T-helper 2 cell (primary cell): ENCODE measurements at places on chromosomes 1 and 21.

- DNase-seq, result no peak
Observed at GRCh38 chr1:24707687-24708086, 37.6 kb upstream of the CLIC4 start.

DNA sequence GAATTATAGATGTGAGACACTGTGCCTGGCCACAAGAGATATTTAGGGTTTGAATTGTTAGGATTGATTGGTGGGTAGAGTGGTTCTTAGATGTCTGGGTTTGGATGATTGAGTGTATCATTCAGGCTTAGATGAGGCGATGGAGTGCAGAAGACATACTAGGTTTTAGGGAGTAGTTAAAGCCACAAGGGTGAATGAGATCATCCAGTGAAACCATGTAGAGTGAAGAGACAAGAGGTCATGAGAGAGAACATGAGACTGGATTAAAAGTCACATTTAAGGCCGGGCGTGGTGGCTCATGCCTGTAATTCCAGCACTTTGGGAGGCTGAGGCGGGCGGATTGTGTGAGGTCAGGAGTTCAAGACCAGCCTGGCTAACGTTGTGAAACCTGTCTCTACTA is 37.2 kb downstream of the ZFYVE9 start:
- DNase-seq, result no peak

DNA sequence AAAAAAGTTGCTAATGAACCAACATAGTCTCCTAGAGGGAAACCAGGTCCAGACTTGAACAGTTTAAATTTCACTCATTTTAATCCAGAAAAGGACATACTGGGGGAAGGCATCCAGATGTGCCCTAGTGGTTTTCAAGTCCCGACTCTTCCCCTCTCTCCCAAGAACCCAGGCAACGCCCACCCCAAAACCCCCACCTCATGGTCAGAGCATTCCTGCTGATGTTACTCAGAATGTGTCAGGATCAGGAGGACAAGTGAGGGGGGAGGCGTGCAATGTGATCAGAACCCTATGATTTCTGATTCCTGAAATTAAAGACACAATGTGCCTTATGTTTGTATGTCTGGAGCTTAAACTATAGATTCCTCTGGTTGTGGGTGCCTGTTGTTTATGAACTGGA is 1.6 kb upstream of the CTSK start:
- DNase-seq, result no peak

DNA sequence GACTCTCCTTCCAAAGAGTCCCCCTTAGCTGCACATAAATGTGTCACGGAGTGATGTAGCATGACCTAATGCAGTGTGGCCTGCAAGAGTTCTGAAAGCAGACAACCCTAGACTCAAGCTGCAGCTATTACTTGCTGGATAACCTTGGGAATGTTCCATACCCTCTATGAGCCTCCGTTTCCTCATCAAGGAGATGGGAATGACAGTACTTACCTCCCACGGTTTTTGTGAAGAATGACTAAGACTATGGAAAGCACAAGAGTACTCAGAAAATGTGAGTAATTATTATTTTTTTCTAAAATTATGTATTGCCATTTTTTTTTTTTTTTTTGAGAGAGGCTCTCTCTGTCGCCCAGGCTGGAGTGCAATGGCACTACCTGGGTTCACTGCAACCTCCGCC is 3.0 kb downstream of the TTC39A start:
- no peak for DNase-seq

GRCh38 chr1:152039461-152039860 is 2.7 kb upstream of the S100A11 start:
- no peak for DNase-seq

GRCh38 chr1:171213559-171214454 is 28.7 kb downstream of the FMO2 start:
- no peak for DNase-seq

DNA sequence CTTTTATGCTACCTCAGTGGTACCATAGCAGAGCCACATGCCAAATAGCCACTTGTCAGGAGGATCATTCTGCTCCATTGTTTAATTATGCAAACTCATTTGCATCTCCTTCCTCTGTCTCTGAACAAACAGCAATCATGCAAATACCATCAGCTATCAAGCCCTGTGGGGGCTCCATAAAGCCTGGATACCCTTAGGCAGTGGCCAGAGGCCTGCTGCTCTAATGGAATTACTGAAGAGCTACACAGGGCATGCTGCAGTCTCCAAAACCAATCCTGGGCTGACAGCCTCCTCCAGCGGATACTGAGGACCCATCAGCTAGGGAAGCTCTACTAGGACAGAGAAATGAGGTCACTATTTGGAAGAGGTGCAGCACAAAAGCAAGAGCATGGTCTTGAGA is 376.3 kb downstream of the KCNH1 start:
- no peak for DNase-seq

- no peak for DNase-seq
Observed at GRCh38 chr1:43564551-43565348, 34.1 kb downstream of the PTPRF start.

GRCh38 chr21:45264146-45264911 is 23.4 kb downstream of the POFUT2 start:
- DNase-seq, result no peak

DNA sequence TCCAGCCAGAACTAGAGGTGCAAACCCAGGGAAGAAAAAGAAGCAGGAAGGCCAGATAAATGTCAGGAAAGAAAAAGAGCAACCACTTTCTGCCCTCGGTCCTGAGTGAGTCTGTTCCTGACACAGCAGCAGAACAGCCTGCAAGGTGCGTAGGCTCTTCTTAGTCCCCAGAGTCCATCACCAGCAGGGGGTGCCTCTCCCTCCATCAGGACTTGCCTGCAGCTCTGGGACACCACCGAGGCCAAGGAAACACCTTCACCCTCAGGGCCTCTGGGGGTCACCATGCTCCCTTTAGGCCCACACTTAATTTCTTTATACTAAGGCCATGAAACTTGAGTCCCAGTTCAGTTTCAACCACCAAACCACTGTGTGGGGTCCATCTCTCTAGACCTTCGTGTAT is 43.7 kb upstream of the NFASC start:
- peak; percentile 5 for DNase-seq

DNA sequence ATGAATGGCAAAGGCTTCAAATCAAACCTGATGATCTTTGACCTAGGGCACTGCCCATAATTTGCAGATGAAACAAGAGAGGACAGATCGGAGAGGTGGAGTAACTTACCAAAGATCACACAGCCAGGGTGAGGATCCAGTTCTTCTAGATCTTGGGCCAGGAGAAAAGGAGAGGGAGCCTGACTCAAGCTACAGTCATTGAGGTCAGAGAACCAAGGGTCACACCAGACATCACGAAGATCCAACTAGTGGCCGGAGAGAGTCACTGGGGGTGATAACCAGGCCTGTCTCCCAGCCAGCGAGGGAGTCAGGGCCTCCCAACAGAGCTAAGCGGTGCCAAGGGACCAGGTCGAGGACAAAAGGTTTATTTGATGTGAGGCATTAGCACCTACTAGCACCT is 115.0 kb downstream of the RIPK4 start:
- no peak for DNase-seq

DNA sequence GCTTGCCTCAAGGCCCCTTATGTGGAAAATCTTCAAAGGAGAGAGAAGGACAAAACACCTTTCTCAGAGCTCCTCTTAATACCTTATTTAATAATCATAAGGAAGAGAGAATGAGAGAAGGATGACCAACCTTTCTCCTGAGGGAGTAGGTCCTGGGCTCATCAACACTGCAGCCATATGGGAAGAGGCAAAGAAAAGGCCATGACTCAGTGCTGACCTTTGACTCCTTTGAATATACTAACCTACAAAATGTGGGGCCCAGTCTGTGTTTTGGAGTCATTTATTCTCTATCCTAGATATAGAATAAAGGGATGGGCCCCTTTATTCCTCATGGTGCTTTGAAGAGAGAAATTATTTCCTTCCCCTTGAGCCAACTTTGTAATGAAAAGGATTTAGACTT is 38.3 kb downstream of the CAMSAP2 start:
- no peak for DNase-seq

DNA sequence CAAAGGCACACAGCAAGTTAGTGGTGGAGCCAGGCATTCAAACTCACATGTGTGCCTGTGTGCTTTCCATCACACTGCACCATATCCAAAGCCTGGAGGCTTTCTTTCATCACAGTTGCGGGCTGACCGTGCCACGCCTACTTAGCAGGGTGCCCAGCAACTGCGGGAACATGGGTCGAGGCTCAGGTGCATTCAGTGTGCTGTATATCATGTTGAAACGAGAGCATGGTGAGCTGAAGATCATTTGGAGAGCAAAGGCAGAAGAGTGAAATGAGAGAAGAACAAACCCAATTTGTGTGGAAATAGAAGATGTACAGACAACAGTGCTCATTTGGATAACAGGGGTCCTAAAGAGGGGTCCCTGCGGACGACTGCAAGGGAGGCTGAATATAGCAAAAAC is 46.5 kb downstream of the FAM78B start:
- no peak for DNase-seq

DNA sequence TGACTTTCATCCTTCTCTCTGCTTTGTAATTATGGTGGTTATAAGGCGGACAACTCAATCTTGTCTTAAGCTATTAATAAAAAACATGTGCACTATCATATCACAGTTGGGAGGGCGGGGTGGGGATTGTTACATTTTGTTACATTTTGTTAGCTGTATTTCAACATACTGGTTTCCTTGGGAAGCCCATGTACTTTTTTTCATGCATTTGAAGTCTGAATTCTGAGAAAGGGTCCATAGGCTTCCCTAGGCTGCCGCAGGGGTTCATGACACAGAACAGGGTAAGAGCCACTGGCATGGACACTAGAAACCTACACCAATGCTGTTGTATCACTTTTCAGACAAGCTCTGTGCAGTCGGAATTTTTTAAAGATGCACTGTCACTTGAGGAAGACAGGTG is 178.8 kb downstream of the ETS2 start:
- DNase-seq, result no peak
